ENCODE measurements at places on chromosomes 2 and 18.
A peak's percentile ranks its signal among the peaks of the same experiment; 100 is the strongest.

GRCh38 chr2:189933911-189934399 lies 128.6 kb downstream of the MSTN start:
- DNase-seq, result no peak
- H3K27ac ChIP-seq, result no peak overlapping the region
- no peak overlapping the region for H3K4me3 ChIP-seq
- no peaks in the 10 kb centered on the region for H3K4me1 ChIP-seq
- no peaks in the 10 kb centered on the region for H3K27me3 ChIP-seq

DNA sequence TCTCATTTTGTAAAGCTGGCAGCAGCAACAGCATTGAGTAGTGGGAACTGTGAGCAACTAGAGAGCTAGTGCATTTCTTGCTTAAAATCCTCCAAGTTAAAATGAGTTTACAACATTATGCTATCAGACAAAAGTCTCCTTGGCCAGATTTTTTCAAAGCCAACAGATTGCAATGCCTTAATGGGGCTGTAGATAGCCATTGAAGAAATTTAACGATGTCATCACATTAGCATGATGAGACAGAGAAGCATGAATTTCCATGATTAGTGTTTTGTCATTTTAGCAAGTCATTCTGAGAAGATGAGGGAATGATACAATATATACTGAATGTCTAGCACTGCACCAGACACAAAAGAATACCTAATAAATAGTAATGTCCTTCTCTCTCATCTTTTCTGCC lies 307.5 kb upstream of the REG3G start:
- H3K27me3 ChIP-seq, result no peaks in the 10 kb centered on the region
- H3K27ac ChIP-seq, result no peak overlapping the region
- no peaks in the 10 kb centered on the region for H3K4me1 ChIP-seq
- DNase-seq, result no peak
- H3K4me3 ChIP-seq, result no peak overlapping the region

DNA sequence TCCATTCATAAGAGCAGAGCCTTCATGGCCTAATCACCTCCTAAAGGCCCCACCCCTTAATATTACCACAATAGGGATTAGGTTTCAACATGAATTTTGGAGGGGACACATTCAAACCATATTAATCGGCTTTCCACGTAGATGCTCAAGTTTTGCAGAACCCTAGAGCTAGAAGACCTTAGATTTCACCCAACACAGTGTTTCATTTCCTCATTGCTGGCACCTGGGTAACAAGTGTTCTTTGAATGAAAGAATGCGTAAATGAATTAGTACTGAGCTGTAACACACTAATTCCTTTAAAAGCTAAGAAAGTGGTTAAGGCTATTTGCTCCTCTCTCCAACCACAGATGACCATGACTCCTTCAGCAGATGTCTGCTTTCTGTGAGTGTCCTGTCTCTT lies 252.5 kb downstream of the SMAD2 start:
- DNase-seq, result no peak
- H3K36me3 ChIP-seq, result no peaks in the 10 kb centered on the region
- H3K4me3 ChIP-seq, result no peak overlapping the region
- no peaks in the 10 kb centered on the region for H3K27me3 ChIP-seq

DNA sequence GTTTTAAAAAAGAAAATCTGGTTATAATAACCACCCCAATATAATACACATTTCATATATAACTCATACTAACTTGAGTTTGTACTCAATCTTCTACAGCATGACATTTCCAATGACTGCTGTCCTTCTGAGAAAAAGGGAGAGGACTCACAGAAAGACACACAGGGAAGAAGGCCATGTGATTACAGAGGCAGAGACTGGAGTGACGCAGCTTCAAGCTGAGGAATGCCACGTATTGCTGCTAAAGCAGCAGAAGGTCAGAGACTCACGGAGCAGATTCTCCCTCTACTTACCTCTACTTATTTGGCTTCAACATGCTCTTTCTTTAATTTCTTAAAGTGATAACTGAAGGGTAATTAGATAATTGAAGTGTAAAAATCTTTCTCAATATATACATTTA lies 753.5 kb upstream of the PKDCC start:
- H3K4me3 ChIP-seq, result no peak overlapping the region
- H3K4me1 ChIP-seq, result no peaks in the 10 kb centered on the region
- no peak for DNase-seq
- H3K27me3 ChIP-seq, result no peaks in the 10 kb centered on the region

DNA sequence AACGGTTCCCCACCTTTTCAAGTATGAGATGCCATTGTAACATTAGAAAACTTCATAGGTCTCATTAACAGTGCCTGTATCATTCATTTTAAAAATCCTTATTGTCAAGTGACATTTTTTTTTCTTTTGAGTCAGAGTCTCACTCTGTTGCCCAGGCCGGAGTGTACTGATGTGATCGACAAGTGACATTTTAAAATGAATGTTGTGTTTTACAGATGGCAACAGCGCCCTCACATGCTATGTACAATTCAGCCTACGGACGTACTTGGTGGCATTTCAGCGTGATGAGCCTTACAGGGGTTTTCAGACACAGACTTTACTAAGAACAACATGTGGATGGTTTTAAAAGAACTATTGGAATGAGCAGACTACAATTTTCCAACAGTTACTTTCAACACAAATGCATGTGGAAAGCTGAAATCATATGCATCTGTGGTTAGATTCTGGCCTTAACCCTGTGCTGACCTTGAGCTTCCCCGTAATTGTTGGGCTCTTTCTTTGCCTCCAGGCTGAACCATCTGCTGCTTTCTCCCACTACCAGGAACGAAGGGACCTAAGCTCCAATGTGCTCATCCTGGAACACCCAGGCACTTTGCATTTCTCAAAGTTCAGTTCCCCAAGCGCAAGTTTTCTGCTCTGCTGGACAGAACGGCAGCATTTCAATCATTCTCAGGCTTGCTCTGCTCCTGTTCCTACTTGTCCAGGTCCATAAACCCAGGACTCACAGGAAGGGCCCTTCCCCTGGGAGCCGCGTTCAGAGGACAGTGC lies 119.9 kb upstream of the NDUFV2 start:
- H3K4me1 ChIP-seq, result peaks cover 16% of the 10 kb centered on the region
- no peaks in the 10 kb centered on the region for H3K27me3 ChIP-seq
- no peak overlapping the region for H3K4me3 ChIP-seq
- peak overlapping the region; percentile 15 for H3K27ac ChIP-seq
